HFFc6 (cell line): ENCODE measurements at places on chromosomes 5 and 9. TPM values are rescaled to one million over a fixed set of nuclear protein-coding genes. Genes with fewer than 3 reads are reported as not detected.

DNA sequence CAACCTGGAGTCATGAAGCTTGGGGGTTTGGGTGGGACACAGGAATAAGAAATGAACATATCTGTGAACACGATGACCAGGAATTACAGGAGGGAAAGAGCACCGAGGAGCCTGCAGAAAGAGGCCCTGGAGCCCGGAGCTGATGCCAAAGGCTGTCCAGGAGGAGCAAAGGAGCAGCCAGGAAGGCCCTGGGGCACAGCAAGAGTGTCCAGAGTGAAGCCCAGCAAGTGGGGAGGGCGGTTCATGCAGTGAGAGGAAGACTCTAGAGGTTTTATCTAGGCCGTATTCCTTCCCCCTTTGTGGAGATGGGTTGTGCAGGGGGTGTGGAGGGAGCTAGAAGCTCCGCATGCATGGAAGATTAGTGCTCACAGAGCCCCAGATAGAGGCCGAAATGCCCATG, 318.4 kb downstream of the GADD45G start:
- DNase-seq = no peak

GRCh38 chr9:122936883-122937282, 3.9 kb upstream of the RABGAP1 start:
- no peak for DNase-seq

DNA sequence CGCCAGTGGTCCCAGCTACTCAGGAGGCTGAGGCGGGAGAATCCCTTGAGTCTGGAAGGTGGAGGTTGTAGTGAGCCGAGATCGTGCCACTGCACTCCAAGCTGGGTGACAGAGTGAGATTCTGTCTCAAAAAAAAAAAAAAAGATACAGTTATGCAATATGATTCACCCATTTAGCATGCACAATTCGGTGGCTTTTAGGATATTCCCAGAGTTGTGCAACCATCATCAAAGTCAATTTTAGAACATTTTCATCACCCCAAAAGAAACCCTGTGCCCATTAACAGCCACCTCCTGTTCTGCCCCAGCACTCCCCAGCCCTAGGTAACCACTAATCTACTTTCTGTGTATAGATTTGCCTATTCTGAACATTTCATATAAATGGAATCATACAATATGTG, 4.3 kb upstream of the DHFR start:
- peak; percentile 20 for DNase-seq

MYO10 gene
- 107 to 142 TPM (median 123 TPM) in 3 replicates for total RNA-seq

BTNL3 gene
- not detected in 3 replicates for total RNA-seq
